Activated CD4-positive, alpha-beta memory T cell treated with anti-CD3 and anti-CD28 coated beads for 36 hours (primary cell): ENCODE measurements at places on chromosomes 7 and 10. TPM values are rescaled to one million over a fixed set of nuclear protein-coding genes. Genes with fewer than 3 reads are reported as not detected.

EIF4EBP2 gene
- 27.1 TPM for total RNA-seq

ELN gene
- total RNA-seq = not detected

GRB10 gene
- 8.4 TPM for total RNA-seq

HERC4 gene
- 59.0 TPM for total RNA-seq

TMEM196 gene
- not detected for total RNA-seq

ERVW-1 gene
- total RNA-seq = not detected

COBL gene
- total RNA-seq = not detected

RNF133 gene
- total RNA-seq = not detected

ATG9B gene
- 3.5 TPM for total RNA-seq

SAP25 gene
- total RNA-seq = 11.4 TPM

OPN4 gene
- not detected for total RNA-seq

SPRN gene
- not detected for total RNA-seq

CALD1 gene
- total RNA-seq = 7.1 TPM

OR9A2 gene
- total RNA-seq = not detected

P4HA1 gene
- 30.9 TPM for total RNA-seq

SSMEM1 gene
- total RNA-seq = not detected

FAM13C gene
- total RNA-seq = not detected

ITPRID1 gene
- total RNA-seq = not detected

TMEM26 gene
- total RNA-seq = not detected

FEZF1 gene
- not detected for total RNA-seq

LIPF gene
- not detected for total RNA-seq

PRKAR1B gene
- total RNA-seq = 28.0 TPM

TAS2R4 gene
- 0.56 TPM for total RNA-seq

ITGA8 gene
- not detected for total RNA-seq

ABCB4 gene
- total RNA-seq = not detected

CYP3A5 gene
- not detected for total RNA-seq

HTRA1 gene
- total RNA-seq = not detected

FOXI2 gene
- not detected for total RNA-seq

CH25H gene
- 0.12 TPM for total RNA-seq

CALHM1 gene
- not detected for total RNA-seq

SPDYE1 gene
- total RNA-seq = not detected

HOXA6 gene
- total RNA-seq = not detected
